Caki2 (cell line): ENCODE measurements at places on chromosomes 6 and 20.

DNA sequence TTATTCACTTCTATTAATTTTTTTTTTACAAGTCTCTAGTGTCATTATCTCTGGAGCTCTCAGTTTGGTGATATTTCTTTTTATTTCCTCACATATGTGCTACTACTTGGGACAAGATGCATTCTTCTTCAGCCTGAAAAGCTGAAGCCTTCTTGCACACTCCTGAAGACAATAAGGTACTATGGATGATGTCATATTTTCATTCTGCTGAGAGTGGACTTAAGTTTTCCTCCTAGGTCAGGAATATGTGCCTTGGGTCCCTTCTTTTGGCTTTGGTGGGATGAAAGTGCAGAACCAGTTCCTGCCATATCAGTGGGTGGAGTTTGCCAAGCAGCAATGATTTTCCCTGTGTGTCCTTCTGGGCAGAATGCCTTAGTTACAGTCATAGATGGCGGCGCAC, 188.7 kb upstream of the EYA4 start:
- DNase-seq = no peak

DNA sequence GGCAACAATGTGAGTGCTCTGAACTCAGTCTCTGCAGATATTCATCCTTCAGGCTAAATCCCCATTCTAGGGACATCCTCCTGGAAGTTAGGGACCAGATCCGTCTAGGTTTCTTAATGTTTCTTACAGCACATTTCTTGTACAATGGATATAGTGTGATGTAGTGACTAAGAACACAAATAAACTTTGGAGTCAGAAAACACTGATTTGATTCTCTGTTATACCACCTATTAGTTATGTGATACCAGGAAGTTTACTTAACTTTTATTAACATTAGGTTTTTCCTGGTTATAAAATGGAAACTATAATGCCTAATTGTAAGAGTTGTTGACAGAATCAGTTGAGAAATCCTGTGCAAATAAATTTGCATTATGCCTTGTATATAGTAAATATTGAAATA, 57.6 kb upstream of the KCNQ5 start:
- no peak for DNase-seq

- DNase-seq = no peak
These were observed 30.8 kb downstream of the GNAS start for GRCh38 chr20:58883241-58883691.

GRCh38 chr6:108350528-108350927, 55.7 kb downstream of the AFG1L start:
- DNase-seq = no peak

- DNase-seq = peak; percentile 98
These were observed at the start of gene HSF2 for GRCh38 chr6:122399348-122400120. HSF2 (plus strand) TSS chr6:122399652; CDS start chr6:122399738, 86 bp downstream.

- DNase-seq = no peak
These were observed 354.4 kb downstream of the FRK start for GRCh38 chr6:115706324-115706723.

GRCh38 chr6:135109761-135110160, 55.1 kb upstream of the HBS1L start:
- DNase-seq = no peak
